ENCODE measurements at places on chromosomes 2 and 18.

DNA sequence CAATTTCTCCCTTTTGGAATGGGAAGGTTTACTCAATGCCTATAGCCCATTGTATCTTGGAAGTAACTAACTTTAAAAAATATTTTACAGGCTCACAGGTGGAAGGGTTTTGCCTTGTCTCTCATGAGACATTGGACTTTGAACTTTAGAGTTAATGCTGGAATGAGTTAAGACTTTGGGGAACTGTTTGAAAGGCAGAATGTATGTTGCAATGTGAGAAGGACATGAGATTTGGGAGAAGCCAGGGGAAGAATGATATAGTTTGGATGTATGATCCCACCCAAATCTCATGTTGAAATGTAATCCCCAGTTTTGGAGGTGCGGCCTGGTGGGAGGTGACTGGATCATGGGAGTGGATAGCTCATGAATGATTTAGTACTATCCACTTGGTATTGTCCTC, 17.5 kb upstream of the TBC1D8 start:
- no peak for DNase-seq

- DNase-seq = no peak
These were observed 59.6 kb downstream of the BCL11A start for GRCh38 chr2:60493804-60494387.

- DNase-seq = no peak
These were observed 91.2 kb upstream of the CCDC195 start for GRCh38 chr2:224807153-224807964.

DNA sequence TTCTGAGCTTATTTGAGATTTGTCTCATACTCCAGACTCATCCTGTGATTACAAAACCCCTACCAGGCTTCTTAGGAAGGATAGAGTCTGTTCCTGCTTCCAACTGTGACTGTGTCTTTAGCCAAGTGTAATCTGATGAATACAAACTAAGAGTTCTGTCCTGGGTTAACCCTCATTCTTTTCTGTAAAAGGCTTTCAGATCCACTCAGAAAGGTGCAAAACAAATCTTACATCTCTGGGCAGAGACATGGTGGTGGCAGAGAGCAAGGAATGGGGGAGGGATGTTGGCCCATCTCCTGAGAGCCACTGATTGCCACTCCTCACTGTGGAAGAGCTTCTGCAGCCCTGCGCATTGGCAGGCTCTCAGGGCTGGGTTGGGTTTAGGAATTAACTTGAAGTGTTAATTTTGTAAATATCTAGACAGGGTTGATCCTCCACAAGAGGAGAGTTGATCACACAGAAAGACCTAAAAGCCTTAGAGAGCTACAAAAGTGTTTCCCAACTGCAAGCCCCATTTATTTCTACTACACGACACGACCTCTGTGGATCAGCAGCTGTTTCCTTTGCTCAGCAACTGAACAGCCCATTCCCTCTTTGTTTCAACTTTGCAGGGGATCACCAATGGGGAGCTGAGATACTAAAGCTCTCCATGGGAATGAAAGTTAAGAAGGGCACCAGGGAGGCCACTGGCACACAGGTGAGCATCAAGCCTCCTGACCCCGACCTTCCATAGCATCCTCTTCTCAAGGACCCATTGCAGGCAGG, 23.7 kb upstream of the SPTBN1 start:
- DNase-seq = no peak

GRCh38 chr18:74396171-74397169, 60.6 kb downstream of the DIPK1C start:
- DNase-seq = no peak

- DNase-seq = no peak
These were observed 142.3 kb downstream of the ABCA12 start for GRCh38 chr2:214995926-214996670.

Data from iPS DF 19.7 (cell line).